ENCODE measurements at places on chromosomes 1 and 21.

DNA sequence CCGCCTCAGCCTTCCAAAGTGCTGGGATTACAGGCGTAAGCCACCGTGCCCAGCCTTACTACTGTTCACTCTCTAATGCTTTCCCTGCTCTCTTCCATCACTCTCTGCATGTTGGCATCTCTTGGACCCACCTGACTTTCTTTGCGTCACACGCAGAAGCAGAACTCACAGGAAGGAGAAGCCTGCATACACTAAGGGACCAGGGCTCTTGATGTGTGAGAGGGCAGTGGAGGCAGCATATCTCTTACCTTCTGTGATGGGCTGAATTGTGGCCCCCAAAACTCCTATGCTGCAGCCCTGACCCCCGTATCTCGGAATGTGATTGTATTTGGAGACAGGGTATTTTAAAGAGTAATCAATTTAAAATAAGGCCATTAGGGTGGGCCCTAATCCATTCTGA lies 26.7 kb upstream of the SLAMF9 start:
- no peak for DNase-seq

DNA sequence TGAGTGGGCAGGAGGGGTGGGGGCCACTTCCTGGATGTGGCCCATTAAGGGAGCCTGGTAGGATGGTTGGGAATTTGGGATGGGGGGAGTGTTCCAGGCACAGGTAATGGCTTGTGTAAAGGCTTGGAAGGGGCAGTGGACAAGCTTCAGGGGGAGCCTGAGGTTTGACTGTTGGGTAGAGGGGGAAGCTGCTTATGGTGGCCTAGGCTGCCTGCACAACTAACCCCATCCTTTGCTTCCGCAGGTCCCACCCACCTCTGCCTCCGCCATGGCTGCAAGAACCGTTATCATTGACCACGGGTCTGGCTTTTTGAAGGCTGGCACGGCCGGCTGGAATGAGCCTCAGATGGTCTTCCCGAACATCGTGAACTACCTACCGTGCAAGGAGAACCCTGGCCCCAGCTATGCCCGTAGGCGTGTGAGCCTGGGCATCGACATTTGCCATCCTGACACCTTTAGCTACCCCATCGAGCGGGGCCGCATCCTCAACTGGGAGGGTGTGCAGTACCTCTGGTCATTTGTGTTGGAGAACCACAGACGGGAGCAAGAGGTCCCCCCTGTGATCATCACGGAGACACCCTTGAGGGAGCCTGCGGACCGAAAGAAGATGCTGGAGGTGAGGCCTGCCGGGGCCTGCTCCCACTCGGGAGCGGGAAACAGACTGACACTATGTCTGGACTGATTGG lies 67.8 kb downstream of the ACTL8 start:
- DNase-seq: no peak

DNA sequence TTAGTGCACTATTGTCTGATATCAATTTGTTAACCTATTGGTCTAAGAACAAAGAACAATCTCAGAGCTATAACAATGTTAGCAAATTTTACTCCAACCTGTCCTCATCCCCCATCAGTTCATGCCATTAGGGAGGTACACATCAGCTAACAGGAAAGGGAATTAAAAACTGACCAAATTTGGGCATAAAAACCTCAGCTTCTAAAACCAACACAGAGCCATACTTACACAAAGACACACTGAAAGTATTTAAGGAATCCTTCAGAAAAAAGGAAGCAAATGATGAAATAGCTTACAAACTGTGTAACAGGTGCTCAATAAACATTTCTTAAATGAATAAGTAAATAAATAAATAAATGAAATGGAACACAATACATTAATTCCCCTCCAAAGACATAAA lies 89.2 kb downstream of the TTLL7 start:
- no peak for DNase-seq

- DNase-seq: no peak
Measured at GRCh38 chr21:29320031-29320430, 21.3 kb downstream of the BACH1 start.

DNA sequence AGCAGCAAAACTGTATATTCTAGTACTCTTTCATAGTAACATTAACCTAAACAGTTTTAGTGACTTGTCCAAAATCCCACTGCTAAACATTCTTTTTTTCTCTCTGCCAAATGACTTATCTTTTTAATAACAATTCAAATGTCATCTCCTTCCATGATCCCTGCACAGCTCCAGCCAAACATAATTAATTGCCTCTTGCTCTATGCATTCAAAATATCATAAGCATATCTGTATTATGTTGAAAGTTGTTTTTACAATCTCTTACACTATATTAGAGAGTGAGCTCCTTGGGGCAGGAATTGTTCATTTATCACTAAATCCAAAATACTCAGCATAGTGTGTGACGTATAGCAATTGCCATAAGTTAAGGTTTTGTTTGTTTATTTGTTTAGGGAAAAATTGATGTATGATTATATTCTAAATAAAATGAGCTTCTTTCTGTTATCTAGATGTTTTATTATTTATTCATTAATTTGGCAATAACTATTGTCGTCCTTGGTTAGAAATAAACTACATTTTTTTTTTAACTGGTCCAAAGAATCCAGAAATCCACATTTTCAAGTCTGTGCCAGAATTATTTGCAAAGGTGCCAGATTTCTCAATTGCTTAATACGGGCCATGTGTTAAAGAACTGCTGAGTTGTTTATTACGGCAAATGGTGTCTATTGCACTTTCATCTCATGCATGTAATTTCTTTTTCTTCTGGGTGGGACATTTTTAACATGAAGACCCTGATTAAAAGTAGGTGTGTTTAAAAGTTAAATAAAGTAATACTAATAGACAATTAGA lies 577.2 kb upstream of the ZRANB2 start:
- no peak for DNase-seq

GRCh38 chr1:21468599-21468998 lies 28.7 kb downstream of the NBPF3 start:
- DNase-seq: peak; percentile 44

DNA sequence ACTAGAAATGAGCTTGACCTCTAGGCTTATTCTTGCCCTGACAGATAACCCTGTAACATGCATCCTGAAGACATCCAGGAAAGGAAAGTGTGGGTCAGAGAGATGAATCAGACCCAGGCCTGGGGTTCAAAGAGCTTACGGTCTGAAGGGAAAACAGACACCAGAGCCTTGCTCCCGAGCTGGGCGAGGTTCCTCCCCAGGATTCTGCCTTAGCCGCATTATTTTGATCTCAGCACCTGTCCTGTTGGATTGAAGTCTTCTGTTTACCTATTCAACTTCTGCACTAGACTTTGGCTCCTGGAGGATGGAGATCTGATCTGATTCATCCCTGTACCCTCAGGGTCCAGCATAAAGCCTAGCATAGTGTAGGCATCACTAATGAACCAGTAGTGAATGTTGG lies 1.9 kb downstream of the CYP4B1 start:
- DNase-seq: no peak

- no peak for DNase-seq
Measured at GRCh38 chr21:45557616-45558043, 15.4 kb upstream of the SLC19A1 start.

GRCh38 chr1:53992085-53992874 lies 25.7 kb downstream of the LDLRAD1 start:
- DNase-seq: no peak

- no peak for DNase-seq
Measured at GRCh38 chr1:32116531-32116930, 8.7 kb downstream of the KPNA6 start.

- peak; percentile 45 for DNase-seq
Measured at GRCh38 chr1:81834921-81835698, 34.4 kb downstream of the ADGRL2 start.

DNA sequence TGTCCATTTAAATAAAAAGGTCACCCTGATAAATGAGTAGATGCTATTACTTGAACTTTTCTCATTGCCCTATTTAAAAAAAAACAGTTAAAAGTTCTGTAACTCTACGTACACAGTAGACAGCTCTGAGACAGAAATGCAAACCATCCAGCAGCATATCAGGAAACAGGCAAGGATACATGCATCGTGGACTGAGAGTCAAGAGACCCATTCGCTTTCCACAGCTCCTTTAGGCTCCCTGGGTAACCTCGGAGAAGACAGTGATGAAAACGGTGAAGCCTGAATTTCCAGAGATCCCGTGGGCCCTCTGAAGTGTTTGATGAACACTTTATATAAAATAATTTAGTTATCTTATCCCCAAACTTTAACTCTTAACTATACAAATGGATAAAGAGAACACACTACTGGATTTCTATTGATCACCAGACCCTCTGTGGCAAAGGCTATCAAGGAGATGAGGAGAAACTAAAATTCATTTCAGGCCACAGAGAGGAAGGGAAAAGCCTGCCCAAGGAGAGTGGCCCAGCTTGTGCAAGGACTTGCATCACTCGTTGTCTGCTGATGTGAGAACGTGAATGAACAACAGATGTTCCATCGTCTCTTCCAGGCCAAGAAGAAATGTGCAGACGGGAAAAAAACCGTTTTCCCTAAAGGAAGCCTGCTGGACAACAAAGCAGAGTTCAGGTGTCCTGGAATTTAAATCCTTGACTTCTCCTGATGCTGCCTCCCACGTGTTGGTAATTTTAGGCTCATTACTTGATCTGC lies 131.0 kb downstream of the TGFBR3 start:
- DNase-seq: no peak

DNA sequence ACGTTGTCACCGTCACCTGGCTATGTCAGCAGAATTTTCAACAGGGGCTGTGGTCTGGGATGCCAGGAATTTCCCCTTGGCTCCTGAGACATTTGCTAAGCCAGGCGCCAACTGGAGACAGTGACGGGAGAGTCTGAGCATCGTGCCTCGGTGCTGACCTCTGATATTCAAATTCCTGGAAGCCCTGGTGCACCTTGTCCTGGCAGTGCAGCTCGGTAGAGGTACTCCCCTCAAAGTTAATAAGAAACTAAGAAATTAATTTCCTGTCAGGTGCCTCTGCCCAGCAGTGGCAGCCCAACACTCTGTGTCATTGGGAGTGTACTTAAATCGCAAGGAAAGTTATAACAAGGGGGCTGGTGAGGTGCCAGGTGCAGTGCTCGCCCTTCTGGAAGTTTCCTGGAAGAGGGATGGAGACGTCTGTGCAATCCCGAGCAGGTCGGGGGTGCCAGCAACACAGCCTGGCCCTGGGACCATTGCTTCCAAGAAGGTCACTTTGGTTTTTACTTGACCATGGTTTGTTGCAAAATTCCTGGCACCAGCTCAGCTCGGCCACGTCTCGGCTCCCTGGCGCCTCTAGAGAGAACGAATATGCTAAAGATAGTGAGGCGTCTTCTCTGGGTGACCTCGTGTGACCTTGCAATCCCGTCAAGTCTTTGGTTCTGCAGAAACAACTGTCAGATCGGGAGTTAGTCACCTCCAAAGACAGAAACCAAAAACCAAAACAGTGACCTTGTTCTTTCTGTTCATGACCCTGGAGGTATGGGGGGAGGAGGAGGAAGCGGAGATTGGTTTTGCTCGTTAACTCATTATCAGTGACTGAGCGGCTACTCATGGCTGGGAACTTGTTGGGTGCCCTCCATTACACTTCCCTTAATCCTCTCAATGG lies 149.5 kb upstream of the VAMP3 start:
- no peak for DNase-seq

- no peak for DNase-seq
Measured at GRCh38 chr1:112399456-112399855, 3.4 kb downstream of the CTTNBP2NL start.

DNA sequence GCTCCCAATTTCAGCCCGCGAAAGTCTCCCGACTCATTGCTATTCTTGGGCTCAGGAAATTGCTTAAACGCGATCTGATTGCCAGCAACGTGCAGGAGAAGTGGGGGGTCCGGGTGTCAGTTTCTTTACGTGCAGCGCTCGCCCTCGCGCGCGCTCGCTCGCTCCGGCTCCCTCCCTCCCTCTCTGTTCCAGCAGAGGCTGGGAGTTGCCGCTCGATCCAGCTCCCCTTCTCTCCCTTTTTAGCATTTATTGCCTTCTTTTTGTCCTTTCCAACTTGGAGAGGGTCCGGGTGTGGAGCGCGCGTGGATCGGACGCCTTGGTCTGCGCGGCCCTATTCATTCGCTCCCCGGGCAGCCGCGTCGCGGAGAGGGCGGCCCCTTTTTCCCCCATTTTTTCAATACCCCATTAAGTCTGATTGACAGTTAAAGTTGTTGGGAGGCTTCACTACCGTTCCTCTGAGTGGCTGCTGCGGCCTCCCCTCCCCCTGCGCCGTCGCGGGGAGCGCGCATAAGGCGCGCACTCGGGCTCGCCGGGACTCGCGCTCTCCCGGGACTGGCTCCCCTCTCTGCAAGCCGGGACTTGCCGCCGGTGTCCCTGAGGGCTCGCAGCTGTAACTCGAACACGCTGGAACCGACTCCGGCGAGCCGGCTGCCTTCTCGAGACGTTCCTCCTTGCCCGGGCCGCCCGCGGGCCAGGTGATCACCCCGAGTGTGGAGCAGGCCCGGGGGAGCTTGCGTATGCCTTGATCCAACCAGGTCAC lies at the start of gene DHRS3:
TSS of gene DHRS3 (minus strand) at position 310 of the 760 bp plus-strand sequence. CDS start 862 bp downstream, outside the sequence.
- peak; percentile 92 for DNase-seq

DNA sequence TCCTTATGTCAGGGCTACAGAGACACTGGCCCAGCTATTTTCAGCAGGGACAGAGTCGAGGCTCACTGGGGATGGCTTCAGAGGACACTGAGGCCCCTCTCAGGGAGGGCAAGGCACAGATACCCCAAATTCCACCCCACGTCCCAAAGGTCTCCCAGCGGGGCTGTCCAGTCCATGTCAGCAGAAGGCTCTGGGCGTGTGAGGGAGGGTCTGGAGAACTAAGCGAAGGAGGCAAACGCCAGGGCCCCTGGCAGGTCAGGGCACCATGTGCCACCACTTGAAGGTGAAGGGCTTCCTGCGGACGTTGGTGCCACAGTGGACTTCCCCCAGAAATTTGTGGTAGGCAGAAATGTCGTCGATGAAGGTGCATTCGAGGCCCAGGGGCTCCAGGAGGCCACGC lies 15.0 kb upstream of the SDHB start:
- no peak for DNase-seq

- DNase-seq: no peak
Measured at GRCh38 chr1:245241526-245242130, 86.8 kb downstream of the KIF26B start.

GRCh38 chr1:119564548-119564947 lies 57.5 kb downstream of the HSD3B1 start:
- no peak for DNase-seq

GRCh38 chr1:207335695-207336363 lies 14.4 kb downstream of the CD55 start:
- no peak for DNase-seq

DNA sequence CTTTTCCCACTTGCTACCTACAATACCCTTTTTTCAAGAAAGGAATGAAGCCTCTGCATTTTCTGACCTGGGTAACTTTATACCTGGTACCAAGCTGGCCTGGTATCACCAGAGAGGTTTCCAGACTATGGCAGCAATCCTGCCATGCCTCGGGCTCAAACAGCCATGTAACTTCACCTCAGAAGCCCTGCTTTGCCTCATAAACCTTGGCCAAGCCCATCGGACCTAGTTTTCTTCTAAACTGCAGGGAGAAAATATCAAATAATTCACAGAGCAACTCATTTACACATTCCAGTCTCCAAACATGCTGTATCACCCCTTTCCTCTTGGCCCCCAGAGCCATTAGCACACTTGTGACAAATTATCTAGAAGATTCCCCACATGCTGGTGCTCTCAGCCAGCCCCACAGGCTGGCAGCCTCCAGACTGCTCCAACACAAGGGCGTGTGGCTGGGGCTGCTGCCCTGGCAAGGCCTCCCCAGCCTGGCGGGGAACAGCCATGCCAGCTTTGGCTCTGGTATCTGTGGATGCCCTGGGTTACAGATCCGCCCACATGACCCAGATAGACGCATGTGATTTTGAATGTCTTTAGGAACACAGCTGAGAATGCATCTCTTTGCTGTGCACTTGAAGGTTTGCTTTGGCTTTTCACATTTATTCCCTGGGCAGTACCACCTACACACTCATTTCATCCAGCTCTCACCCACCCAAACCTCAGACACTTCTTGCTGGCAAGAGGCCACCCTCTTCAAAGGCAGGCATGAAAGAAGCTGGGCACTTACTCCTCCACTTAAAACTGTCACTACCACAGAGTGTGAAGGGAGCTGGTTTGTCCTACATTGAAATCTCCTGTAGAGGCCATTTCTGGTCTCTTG lies 70.0 kb upstream of the BCAR3 start:
- peak; percentile 42 for DNase-seq
